ENCODE measurements at places on chromosomes 2 and 18.

DNA sequence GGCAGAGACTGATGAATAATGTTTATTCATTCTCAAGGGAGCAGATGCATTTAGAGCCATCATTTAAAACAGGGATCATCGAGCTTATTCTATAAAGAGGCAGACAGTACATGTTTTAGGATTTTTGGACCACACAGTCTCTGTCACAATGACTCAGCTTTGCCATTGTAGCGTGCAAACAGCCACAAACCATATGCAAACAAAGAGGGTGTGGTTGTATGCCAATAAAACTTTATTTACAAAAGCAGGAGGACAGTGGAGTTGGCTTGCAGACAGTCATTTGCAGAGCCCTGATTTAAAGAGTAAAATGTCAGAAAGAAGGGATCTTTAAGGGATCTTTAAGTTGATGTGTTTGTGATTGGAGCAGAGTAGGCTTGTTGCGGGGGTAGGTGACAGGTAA lies 51.5 kb downstream of the SMIM21 start:
- DNase-seq = peak; percentile 13

DNA sequence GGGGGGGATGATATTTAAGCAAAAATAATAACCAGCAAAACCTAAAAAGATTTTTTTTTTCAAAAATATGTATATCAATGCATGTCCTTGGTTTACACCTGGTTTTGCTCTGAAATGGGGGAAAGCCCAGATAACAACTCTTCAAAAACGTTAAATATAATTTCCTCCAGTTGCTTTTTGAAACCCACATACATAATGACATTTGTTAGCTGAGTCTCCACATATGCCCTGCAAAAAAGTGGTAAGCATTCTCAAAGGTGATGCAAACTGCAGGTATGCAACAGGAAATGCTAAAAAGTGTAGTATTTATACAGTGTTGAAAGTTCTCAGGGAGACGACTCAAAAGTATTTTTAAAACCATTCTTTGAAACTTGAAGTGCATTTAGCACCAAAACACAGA lies 258.6 kb downstream of the ZEB2 start:
- no peak for DNase-seq

DNA sequence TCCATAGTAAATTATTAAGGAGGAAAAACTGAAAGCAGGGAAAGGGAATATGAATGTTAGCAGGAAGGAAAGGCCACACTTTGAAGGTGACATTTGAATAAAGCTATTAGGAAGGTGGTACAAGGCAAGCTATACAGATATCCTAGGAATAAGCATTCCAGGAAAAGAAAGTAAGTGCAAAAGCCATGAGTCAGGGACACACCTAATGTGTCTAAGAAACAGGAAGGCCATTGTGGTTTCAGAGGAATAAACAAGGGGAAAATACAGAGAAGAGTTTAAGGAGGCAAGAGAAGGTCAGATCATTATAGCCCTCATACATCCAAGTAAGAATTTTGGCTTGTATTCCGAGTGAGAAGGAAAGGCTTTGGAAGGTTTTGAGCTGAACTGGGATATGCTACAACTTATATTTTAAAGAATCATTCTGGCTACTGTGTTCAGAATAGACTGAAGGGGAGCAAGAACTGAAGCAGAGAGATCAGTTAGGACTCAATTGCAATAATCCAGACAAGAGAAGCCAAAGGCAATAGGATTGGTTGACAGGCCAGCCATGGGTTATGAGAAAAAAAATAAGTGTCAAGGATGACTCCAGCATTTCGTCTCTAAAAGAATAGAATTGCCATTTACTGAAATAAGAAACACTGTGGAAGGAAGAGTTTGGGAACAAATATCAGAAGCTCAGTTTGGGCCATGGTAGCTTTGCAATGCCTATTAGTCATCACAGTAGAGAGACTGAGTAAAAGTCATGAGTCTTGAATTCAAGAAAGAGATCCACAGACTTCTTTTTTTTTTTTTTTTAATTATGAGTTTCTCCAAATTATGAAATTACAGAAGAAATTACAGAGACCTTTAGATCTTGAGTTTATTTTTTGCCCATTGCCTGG lies 11.3 kb downstream of the RAD51AP2 start:
- no peak for DNase-seq

DNA sequence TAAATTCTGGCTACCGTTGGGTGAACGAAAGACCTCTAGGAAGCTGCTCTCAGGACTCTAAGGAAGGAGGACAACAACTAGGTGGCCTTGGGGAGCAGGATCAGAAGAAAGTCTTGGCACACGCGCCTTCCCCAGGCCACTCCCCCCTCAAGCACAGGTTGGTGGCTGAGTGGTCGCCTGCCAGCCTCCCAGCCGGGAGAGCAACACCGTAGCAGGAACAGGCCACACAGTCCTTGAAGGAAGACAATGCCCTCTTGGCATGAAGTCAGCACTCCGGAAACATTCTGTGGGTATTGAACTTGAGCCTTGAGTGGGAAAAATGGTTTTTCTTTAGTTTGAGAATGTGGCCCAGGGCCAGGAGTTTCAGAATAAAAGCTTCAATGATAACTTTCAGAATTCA lies 87.4 kb upstream of the AGAP1 start:
- peak; percentile 97 for DNase-seq

DNA sequence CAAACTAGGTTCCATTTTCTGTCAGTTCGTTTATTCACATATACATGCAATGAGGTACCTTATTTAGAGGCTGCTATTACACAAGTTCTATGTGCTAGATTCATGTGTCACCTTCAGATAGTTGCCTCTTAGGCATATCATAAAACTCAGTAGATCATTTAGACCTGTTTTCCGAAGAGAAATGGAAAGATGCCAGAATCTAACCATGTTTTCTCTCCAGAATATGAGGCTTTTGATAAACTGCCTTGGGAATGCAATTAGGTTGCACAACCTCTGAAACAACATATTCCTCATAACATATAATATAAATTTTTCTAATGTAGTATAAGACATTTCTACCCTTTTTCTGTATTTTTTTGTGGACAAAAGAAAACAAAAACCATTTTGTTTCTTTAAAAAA lies 108.1 kb downstream of the PRPF40A start:
- DNase-seq = no peak

- DNase-seq = no peak
Measured at GRCh38 chr2:19759880-19760279, 141.9 kb downstream of the TTC32 start.

DNA sequence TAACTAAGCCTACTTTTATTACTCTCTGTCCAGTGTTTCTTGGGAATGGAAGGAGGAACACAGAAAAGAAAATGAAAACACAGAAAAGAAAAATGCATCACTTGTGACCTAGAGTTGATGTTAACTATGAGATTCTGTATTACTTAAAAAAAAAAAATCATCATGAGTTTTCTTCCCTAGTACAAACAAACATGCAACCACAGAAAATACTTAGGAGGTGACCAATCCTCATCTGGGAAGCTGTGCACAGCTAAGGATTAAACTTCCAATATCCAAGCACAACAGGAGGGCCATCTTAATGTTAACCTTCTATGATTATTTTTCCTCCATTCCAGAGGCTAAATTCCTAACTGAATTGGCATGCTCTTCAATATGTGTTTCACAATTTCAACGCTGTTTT lies 1140.4 kb downstream of the LRP1B start:
- DNase-seq = no peak

All from DMS79 treated with DMSO at 0.1 percent for 48 hours (cell line).